Liver (tissue), 10 donors: ENCODE measurements at places on chromosomes 5 and 9. TPM values are rescaled to one million over a fixed set of nuclear protein-coding genes. Genes with fewer than 3 reads are reported as not detected.
A peak's percentile ranks its signal among the peaks of the same experiment; 100 is the strongest.

Gene C1QTNF2
- polyA plus RNA-seq, result 0.28 TPM

DNA sequence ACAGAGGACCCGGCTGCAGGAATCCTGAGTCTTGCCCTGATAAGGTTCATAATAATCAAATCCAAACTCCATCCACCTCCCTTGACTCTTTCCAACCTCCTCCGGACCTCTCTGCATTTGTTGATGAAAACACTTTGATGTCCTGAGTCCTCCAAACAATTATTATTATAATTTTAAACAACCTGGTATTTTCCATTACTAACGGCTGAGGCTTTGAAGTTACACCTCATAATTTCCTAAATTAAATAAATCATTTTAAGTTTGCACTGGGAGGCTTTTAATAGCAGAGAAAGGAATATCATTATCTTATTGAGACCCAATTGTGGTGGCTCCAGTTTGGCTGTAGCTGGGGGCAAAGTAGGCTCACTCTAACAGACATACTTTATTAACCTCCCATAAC, 9.5 kb downstream of the MSX2 start:
- no peak for DNase-seq

Gene HSPB3
- not detected for polyA plus RNA-seq

DNA sequence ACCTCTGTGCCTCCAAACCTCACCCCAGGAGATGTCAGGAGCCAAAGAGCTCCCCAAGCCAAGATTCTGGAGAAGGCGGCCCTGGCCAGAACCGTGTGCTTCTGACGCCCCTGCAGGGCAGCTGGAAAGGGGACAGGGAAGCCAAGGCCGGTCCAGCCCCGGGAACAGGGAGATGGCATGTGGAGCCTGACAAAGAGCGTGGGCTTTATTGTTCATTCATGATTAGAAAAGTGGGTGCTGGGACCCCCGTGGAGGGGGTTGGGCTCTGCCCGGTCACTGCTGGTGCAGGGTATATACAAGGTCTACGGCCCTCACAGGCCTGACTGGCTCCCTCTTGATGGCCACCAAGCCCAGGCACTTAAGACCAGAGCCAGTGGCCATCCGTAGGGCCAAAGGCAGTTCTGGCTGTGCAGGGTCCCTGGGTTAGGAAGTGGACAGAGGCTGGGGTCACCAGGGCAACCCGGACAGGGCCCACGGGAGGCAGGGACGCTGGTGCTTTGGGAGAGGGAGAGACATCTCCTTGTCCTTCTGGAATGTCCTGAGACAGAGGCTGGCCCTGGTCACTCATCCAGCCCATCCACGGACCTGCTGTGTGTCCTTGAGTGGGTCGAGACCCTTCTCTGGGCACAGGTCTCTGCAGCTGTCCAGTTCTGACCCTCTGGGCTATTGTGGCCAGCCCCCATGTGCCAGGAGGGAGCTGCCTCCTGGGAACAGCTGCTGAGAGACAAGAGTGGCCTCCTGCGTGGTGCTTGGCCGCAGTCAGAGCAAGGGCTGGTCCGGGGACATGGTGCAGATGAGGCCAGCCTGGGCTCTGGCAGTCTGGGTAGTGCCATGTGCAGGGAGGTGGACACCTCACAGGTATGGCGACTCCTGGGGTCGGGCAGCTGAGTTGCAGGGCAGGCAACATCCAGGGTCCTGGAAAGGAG, 12.5 kb downstream of the NINJ1 start:
- DNase-seq, result peak; percentile 32

GRCh38 chr5:92945605-92946097, 635.4 kb downstream of the NR2F1-AS1 start:
- no peak for DNase-seq

Gene HTR1A
- polyA plus RNA-seq, result not detected

DNA sequence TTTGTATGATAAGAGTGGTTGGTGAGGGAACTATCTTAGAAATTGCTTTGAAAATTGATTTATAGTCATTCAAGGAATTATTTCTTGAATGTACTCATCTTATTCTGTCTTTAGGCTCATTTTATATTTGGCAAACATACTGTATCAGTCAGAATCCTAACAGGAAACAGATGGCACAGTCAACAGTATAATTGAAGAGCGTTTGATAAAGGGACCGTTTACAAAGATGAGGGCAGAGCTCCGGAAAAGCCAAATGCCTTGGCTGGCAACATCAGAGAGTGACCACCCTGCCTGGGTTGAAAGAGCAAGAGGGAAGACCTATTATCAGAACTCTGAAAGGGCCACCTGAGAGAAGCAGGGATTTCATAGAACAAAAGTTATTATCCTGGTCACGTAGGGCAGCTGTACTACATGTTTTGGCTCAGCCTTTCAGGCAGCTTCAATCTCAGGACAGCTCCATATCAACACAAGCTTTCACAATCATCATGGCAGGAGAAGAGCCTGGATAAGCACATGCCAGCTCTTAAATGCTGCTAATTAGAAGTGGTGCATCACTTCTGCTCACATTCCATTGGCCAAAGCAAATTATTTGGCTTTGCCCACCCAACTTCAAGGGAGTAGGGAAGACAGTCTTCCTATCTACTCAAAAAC, 47.2 kb upstream of the ARL15 start:
- DNase-seq, result no peak

DNA sequence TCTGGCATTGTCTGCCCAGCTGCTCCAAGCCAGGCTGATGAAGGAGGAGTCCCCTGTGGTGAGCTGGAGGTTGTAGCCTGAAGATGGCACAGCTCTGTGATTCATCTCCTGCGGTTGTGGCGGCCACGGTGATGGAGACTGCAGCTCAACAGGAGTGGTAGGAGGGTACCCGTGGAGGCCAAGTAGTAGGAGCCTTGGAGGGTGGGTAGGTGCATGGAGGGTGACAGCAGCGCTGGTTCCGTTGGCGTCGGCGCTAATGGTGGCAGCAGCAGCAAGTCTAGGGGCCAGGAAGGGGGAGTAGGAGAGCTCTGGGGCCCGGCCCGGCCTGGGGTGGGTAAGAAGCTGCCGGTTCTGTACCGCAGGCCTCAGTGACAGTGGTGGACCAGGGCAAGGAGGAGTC, 22.4 kb upstream of the TRIM52 start:
- DNase-seq, result no peak

DNA sequence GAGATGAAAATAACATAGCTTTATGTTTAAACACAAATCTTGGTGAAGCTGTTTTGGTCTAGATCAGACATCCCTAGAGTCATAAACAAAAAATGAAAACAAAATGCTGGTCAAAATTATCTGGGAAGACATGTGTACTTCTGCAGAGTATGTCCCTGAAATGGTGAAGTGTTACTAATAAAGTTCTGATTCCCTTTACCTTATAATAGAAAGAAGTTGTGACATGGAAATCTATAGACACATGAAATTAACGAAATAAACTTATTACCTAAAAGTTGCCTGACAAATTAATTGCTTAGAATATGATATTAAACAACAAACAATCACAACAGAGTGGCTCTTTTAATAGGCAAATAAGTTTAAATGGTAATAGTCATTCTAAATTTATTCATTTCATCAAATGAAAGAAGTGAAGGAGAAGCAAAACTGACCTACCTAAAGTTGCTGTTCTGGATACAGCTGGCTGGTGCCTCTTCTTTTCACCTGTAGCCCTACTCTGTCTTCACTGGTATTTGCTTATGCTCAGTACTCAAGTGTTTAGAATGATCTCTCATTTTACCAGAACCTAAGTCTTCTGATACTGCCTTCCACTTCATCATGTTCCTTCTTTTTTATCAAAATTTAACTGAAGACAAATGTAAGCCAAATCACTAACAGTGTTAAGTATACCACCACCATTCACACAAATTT, 38.8 kb downstream of the FNIP1 start:
- no peak for DNase-seq

- DNase-seq, result no peak
Measured at GRCh38 chr9:123191680-123192079, 76.7 kb downstream of the STRBP start.

Gene MYOT
- polyA plus RNA-seq, result 0.32 TPM

DNA sequence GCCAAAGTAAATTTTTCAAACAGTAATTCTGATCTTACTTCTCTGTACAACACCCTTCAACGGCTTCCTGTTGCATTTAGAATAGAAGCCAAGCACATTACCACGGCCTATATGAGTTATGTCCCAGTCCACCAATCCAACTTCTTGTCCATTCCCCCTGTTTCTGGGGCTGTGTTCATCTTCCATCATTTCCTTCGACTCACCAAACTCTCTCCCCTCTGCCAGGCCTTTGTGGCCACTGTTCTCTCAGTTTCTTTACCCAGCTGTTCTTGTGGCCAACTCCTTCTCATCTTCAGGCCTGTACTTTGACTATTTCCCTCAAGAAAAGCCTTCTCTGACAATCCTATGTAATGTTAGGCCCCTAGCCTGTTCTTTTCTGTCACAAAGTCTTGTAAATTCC, 259.4 kb upstream of the EFNA5 start:
- no peak for DNase-seq

DNA sequence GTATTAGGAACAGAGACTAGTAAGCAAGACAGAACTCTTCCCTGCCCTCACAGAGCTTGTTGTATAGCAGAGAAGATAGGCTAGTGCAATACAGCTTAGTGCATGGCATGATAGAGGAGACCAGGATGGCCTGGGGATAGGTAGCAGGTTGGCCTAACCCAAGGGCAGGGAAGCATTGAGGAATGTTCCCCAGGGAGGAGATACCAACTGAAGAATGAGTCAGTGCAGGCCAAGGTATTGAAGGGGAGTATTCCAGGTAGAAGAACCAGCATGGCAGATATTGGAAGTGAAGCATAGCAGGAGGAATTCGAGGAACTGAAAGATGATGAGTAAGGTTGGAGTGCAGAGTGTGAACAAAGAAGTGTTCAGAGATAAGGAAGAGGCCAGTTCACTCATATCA, 138.6 kb upstream of the DHFR start:
- no peak for DNase-seq

Gene C7
- 155 TPM for polyA plus RNA-seq

DNA sequence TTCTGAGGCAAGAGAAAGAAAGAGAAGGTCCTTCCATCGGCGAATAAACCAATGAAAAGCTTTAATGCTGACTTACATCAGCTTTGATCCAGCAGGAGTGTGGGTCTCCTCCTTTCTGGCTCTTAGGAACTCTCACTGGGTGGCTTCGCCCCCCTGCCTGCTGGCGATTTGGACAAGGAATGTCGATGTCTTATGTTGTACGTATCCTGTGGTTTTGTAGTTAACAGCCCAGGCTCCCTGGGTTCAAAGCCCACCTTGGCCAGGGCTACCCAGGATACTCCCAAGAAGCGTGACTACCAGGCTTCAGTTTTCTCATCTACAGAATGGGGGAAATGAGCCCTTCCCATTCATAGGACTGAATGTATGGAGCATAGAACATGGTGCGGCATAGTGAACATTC, 124.2 kb downstream of the ROR2 start:
- no peak for DNase-seq

- DNase-seq, result no peak
Measured at GRCh38 chr5:65830856-65831255, 95.5 kb upstream of the ERBIN start.

Gene UNC5A
- polyA plus RNA-seq, result 0.03 TPM

Gene ARPC5L
- 25.0 TPM for polyA plus RNA-seq

- no peak for DNase-seq
Measured at GRCh38 chr9:71685394-71685793, 82.9 kb downstream of the CEMIP2 start.

DNA sequence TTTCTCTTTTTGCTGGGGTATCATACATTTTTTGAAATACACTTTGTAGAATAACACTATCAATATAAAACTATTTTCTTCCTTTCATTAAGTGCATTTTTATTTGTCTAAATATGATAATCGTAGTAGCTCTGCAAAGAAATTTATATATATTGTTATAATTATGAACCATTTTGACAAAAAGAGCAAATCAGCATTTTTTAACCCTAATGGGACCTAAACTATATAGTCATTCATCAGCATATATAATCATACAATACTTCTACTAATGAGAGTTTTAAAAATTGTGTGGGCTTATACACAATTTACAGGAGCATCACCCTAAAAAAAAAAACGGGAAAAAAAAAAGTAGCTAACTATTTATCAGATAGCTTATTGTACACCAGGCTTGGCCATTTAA, 329.7 kb upstream of the TYRP1 start:
- DNase-seq, result no peak

DNA sequence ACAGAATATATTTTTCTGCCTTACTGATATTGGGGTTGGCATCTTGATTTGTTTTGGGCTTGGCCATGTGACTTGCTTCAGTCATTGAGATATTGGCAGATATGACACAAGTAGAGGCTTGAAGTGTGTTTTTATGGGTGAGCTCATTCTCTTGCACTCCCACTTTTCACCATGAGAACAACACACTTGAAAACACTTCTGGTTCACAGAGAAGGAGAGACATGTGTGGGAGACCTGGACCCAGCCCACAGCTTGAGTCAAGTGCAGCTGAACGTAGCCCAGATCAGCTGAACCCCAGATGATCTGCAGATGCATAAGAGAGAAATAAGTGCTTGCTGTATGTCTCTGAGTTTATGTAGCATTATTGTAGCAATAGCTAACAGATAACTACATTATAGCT, 155.4 kb downstream of the SEMA6A start:
- no peak for DNase-seq

DNA sequence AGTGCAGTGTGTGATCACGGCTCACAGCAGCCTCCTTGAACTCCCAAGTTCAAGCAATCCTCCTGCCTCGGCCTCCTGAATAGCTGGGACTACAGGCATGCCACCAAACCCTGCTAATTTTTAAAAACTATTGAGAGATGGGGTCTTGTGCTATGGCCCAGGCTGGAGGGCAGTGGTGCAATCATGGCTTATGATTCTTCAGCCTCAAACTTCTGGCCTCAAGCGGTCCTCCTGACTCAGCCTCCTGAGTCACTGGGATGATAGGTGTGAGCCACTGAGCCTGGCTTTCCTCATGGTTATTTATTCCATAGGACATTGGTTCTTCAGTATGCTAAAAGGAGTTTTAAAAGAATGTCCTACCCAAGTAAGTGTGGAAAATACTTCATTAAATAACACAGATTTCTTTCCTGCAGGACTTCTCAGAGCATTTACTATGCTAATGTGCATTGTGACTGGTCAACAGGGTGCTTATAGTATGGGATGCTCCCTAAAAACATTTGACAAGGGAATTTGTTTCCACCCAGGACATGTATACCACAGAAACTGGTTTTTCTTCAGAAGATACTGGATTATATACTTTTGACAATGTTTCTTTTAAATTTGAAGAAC, 11.2 kb upstream of the NCS1 start:
- DNase-seq, result no peak

DNA sequence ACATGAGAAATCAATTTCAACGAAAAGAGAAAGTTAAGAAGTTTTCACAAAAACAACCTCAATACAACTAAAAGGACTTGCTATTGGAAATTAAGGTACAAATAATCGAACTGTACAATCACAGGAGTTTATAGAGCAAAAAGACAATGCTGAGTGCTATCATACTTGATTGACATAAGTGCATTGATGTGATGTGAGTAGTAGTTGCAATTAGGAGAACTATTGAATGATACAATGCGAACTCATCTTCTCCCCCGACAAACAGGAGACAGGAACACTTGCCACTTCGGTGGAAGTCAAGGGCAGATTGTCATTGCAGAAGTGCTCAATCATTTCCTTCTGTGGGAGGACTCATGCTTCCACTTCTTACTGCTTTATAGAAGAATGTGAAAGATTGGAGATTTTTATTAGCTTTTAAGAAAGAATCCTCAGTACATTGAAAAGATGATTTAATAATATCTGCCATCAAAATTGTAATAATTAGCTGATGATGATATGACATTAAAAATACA, 276.6 kb upstream of the MPDZ start:
- no peak for DNase-seq
